Bronchial epithelial cell (primary cell): ENCODE measurements at places on chromosomes 5 and 9.

DNA sequence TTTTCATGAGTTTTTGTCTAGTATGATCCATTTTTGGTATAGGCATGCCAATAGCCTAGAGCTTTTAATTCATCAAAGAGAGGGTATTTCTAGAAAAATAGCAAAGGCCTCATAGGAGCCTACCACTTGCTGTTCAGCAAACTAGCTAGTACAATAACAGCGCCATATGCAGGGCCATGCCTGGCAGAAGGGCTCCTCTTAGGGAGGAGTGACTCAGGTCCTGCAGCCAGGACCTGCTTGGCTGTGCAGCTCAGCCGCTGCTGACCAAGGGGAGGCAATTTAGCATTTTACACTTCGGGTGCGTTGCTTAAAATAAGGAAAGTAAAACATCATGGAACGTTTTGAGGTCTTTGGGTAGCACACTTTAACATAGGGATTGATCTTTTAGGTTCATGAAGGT lies 100.6 kb downstream of the TRIO start:
- DNase-seq: no peak

DNA sequence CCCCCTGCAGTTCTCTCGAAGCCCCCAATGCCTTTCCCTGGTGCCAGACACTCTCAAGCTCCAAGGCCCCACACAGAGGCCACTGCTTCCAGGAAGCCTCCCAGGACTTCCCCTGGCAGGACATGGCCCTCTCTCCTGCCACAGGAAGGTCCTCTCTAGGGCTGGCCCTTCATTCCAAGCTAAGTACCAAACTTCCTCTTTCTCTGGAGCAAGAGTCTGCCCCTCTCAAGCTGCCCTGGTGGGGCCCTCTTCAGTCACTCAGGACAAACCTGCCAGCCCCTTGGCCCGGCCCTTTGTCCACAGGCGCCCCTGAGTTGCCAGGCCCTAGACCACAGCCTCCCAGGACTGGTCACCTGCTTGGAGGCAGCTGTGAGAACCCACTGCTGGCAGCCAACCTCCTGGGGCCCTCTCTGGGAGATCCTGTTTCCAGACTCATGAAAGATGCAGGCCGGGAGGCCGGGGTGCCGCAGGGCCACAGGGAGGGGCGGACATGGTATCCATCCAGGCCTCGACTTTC lies 6.6 kb downstream of the NINJ1 start:
- DNase-seq: no peak

- DNase-seq: peak; percentile 50
These were observed 21.0 kb upstream of the ERAP2 start for GRCh38 chr5:96855031-96855872.

- DNase-seq: no peak
These were observed 2.2 kb downstream of the C8G start for GRCh38 chr9:136947028-136947891.

- DNase-seq: peak; percentile 13
These were observed 297.1 kb downstream of the FBXL7 start for GRCh38 chr5:15797116-15797515.

DNA sequence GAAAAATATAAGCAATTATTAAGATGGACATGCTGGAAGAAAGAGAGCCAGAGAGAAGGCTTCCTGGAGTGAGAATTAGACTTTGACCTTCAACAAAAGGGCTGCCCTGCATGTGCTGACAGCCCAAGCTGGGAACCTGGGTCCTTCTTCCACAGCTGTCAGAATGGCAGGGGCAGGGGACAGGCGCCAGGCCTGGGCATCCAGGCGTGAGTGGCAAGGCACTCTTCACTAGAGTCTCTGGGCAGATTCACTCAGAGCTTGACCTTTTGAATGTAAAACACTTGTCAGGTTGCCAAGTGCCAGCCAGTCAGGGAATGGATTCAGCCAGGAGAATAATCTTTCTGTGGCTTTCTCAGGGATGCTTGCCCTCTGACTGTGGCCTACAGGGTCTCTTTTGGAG lies 119.1 kb upstream of the CLINT1 start:
- DNase-seq: no peak

GRCh38 chr5:60092671-60093422 lies 199.3 kb upstream of the PDE4D start:
- peak; percentile 97 for DNase-seq
